ENCODE measurements at places on chromosomes 5 and 9. TPM values are rescaled to one million over a fixed set of nuclear protein-coding genes. Genes with fewer than 3 reads are reported as not detected.

- DNase-seq, result no peak
Observed at GRCh38 chr5:173771121-173771724, 116.9 kb upstream of the CPEB4 start.

DNA sequence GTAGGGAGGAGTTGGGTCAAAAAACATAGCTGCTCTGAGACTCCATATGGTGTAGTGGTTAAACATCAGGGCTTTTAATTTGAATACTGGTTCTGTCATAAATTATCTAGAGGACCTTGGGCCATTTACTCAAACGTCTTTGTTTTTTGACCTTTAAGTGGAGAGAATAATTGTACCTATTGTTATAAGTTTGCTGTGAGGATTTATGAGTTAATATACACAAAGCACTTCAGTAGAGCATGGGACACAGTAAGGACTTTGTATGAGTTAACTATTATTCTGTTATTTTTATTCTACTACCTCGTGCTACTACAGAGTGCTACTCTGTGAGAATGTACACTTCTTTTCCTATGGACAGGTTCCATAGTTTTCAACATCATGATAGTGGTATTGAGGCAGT is 123.7 kb upstream of the TNC start:
- DNase-seq, result no peak

Gene DIPK1B
- total RNA-seq, result not detected

DNA sequence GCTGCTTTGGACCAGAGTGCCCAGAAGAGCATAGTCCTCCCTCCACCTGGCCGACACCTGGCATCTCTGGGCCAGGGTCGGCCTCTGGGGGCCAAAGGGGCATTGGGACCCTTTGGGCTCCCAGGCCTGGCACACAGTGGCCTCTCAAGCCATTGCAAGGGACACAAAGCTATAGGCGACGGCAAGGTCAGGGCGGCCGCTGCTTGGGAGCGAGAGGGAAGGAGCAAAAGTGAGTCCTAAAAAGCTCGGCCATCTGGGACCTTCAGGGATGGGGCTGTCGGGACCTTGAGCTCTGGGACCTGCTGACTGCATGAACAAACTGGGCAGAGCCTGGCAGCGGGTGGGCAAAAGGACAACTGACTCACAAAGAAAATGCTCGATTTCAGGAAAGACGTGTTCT is 13.9 kb downstream of the DBH start:
- DNase-seq, result no peak

Gene IFNK
- not detected for total RNA-seq
